Activated CD8-positive, alpha-beta T cell treated with anti-CD3 and anti-CD28 coated beads, Interleukin-2, amount 10 ng/mL, durations not matched to agents 7 days and 5 days (primary cell): ENCODE measurements at places on chromosomes 13 and 19. TPM values are rescaled to one million over a fixed set of nuclear protein-coding genes. Genes with fewer than 3 reads are reported as not detected.

GRCh38 chr13:28532388-28533124 is 37.6 kb upstream of the FLT1 start:
- no peak for DNase-seq
- H3K4me1 ChIP-seq: peaks cover 6% of the 10 kb centered on the region
- no peaks in the 10 kb centered on the region for H3K36me3 ChIP-seq
- H3K4me3 ChIP-seq: peak overlapping the region; percentile 48

DNA sequence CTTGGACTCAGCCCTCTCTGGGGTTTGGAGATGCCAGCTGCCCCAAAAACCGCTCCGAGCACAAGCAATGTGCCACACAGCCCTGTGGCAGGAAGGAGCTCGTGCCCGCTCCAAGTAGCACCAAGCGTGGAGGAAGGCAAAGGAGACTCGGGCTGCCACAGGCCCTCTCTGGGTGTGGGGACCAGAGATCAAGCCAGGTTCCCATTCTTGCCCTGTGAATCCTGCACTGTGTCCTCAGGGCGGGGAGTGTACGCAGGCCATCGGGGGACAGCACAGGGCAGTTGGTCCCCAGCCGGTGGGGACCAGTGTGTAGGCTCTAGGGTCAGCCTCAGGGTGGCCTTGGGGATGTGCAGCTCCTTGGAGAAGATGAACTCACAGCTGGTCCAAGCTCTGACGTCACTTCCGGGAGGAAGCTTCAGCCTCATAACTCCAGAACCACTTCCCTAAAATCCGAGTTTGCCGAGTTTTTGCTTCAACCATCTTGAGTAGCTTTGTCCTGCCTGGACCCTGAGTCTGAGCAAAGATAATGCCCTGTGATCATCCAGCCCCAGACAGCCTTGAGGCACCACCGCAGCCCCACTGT is 9.3 kb upstream of the CPAMD8 start:
- no peak overlapping the region for H3K4me3 ChIP-seq
- no peaks in the 10 kb centered on the region for H3K4me1 ChIP-seq
- no peak for DNase-seq
- H3K36me3 ChIP-seq: no peaks in the 10 kb centered on the region
- H3K27me3 ChIP-seq: peaks cover 5% of the 10 kb centered on the region
- H3K27ac ChIP-seq: no peak overlapping the region

DNA sequence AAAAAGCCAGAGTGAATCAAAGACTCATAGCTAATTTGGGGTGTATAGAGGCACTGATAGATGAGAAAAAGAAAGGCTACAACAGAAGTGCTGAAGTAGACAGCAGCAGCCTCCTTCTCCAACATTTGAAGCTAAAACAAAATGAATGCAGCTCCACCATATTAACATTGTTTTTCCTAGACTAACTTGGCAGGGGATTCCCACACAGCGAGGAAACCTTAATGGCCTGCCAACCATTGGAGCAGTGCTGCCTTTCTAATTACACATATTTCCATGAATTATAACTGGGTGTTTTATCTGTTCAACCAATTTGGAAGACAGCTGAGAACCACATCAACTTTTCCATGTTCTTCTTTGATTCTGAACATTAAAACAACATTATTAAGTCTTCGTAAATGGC is 478.6 kb downstream of the LIG4 start:
- no peak overlapping the region for H3K27ac ChIP-seq
- no peak overlapping the region for H3K4me3 ChIP-seq
- DNase-seq: no peak
- no peaks in the 10 kb centered on the region for H3K4me1 ChIP-seq

DNA sequence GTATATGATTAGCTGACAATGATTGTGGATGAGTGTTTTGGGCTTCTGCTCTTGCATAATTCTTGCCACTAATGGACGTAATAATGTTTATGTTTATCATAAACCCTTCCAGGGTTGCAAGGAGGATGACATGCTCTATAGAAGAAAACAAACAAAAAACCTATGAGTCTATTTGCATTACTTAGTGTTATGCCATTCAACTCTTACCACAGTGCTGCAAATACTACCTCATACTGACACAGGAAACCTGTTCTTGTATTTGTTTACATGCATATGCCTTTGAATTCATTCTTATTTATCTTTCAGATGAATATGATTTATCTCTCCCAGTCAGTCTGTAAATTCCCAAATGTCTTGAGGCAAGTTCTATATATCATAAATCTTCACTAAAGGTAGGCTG is 39.6 kb upstream of the FREM2 start:
- H3K27me3 ChIP-seq: no peaks in the 10 kb centered on the region
- H3K27ac ChIP-seq: no peak overlapping the region
- no peak for DNase-seq
- no peaks in the 10 kb centered on the region for H3K36me3 ChIP-seq

- no peaks in the 10 kb centered on the region for H3K36me3 ChIP-seq
- no peaks in the 10 kb centered on the region for H3K4me1 ChIP-seq
- no peak overlapping the region for H3K4me3 ChIP-seq
- H3K27ac ChIP-seq: no peak overlapping the region
- H3K27me3 ChIP-seq: peaks cover 1% of the 10 kb centered on the region
- DNase-seq: no peak
Observed at GRCh38 chr13:52983836-52984235, 44.8 kb upstream of the OLFM4 start.

DNA sequence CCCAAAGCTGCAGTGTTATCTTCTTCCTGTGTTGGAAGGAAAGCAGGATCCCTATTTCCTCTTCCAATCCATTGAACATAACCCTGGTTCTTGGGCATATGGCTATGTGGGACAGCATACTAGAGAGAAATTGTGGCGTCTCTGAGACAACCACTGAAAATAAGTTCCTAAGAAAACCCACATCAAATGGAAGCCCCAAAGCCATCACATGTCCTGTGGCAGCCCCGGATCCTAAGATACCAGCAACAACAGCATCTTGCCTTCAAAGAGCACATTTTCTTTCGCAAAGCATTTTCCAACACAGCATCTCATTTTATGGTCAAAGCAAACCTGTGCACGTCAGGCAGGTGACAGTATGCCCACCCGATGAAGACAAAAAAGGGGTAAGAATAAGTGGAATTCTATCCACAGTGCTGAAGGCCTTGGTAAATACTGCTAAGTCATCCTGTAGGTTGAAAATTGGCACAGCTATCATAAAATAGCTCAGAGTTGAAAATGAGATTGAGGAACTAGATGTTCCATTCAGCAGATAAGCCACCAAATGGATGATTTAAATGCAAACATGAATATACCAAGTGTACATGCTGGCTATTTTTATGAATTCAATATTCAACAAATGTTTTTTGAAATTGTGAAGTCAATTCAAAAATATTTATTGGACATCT is 232.2 kb downstream of the DLEU7 start:
- no peak overlapping the region for H3K4me3 ChIP-seq
- peak; percentile 77 for DNase-seq
- H3K27me3 ChIP-seq: peaks cover 29% of the 10 kb centered on the region
- H3K27ac ChIP-seq: peak overlapping the region; percentile 36
- H3K4me1 ChIP-seq: peaks cover 26% of the 10 kb centered on the region

DNA sequence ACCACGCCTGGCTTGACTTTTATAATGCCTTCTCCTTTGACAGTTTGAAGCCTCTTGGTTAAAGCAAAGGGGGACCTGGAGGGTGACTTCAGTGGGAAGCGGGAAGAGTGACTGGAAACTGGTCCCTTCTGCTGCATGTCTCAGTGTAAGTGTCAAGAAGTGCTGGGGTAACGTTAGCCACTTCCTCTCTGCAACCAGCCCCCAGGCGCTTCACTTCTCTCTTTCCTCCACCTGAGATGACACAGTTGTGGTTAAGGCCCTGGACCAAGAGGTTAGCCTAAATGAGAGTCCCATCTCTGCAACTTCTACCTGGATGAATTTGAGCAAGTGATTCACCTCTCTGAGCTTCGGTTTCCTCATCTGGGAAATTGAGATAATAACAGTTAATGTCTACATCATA is 16.3 kb downstream of the LEUTX start:
- peaks cover 23% of the 10 kb centered on the region for H3K27me3 ChIP-seq
- H3K4me1 ChIP-seq: peaks cover 19% of the 10 kb centered on the region
- DNase-seq: peak; percentile 35
- H3K27ac ChIP-seq: no peak overlapping the region
- H3K36me3 ChIP-seq: no peaks in the 10 kb centered on the region

- H3K27ac ChIP-seq: no peak overlapping the region
- H3K4me3 ChIP-seq: no peak overlapping the region
- H3K27me3 ChIP-seq: peaks cover 2% of the 10 kb centered on the region
- no peak for DNase-seq
- no peaks in the 10 kb centered on the region for H3K4me1 ChIP-seq
- no peaks in the 10 kb centered on the region for H3K36me3 ChIP-seq
Observed at GRCh38 chr13:46975173-46975572, 78.3 kb upstream of the HTR2A start.

DNA sequence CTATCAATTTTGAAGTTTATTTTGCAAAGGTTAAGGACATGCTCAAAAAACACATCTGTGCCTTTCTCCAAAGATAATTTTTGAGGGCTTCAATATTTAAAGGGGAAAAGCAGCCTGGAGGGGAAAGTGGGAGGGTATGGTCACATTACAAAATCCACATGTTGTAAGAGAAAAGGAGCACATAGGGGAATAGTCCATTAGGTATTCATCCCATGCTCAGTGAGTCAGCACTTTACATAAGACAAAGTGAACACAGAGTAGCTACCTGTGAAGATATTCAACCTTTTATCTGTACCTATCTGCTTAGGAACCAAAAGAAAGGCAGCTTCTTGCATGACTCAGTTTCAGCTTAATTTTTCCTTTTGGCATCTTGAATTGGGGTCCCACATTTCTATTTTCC is 932.0 kb downstream of the SLITRK6 start:
- DNase-seq: no peak
- no peak overlapping the region for H3K4me3 ChIP-seq
- no peak overlapping the region for H3K27ac ChIP-seq
- H3K27me3 ChIP-seq: no peaks in the 10 kb centered on the region

GRCh38 chr13:113816254-113816929 is 47.5 kb downstream of the GAS6 start:
- peak overlapping the region; percentile 72 for H3K27ac ChIP-seq
- peak overlapping the region; percentile 91 for H3K4me3 ChIP-seq
- H3K36me3 ChIP-seq: peaks cover 9% of the 10 kb centered on the region

DNA sequence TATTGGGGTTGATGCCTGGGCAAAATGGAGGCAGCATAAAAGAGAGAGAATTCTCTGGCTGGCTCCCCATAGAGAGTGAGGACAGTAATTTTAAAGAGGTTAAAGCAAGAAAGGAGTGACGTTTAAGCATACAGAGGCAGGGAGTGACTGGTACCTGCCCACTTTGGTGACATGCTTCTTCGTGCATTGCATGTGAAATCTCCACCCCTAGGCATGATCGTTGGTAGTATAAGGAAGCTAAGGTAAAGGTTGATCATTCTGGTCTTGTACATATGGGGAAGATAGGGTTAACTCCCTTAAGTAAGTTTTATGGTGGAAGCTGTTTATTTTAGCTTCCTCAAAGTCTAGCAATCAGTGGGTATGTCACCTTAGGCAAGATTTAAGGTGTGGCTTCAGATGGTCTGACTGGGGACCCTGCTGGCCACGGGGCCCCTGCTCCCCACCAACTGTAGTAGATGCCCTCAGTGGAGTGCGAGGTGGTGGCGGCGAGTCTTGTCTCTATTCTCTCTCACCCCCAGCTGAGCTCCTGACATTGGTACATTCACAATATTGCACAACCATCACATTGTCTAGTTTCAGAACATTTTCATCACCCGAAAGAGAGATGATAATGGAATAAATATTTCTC is 797.5 kb upstream of the SPRY2 start:
- DNase-seq: no peak
- no peak overlapping the region for H3K4me3 ChIP-seq
- H3K4me1 ChIP-seq: no peaks in the 10 kb centered on the region
- no peaks in the 10 kb centered on the region for H3K36me3 ChIP-seq
- H3K27me3 ChIP-seq: no peaks in the 10 kb centered on the region

DNA sequence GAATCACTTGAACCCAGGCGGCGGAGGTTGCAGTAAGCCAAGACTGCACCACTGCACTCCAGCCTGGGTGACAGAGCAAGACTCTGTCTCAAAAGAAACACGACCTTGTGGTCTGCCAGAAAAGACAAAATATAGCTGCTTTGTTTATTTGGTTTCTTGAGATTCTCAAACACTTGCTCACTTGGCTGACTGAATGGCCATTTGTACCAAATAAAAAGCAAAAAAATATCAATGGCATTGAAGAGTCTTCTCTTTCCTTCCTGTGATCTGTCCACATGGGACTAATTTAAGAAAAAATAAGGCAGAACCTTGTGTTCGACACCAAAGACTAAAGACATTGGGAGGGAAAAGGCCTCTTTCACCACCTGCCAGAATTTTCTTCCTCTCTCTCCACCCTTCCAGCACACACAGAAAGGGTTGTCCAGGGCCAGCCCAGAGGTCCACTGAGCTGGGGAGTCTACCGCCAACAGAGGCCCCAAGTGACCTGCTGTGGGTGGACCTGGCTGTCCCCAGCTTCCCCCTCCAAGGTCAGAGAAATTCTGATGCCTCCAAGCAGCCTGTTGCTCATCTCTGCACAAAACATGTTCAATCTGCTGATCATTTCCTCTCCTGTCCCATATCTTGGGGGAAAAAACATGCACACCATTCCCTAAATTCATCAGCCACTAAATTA is 5.9 kb downstream of the BRME1 start:
- no peak overlapping the region for H3K4me3 ChIP-seq
- H3K27me3 ChIP-seq: no peaks in the 10 kb centered on the region
- no peaks in the 10 kb centered on the region for H3K36me3 ChIP-seq
- no peak for DNase-seq
- H3K27ac ChIP-seq: peak overlapping the region; percentile 55

The ZNF534 gene
- not detected for total RNA-seq

The ZNF729 gene
- total RNA-seq: not detected

The MCEMP1 gene
- not detected for total RNA-seq

The MAST3 gene
- total RNA-seq: 22.9 TPM

The MEF2B gene
- total RNA-seq: 3.6 TPM
